Ascending aorta (tissue), 2 donors: ENCODE measurements at places on chromosomes 4 and X.

GRCh38 chr4:82799006-82799881, 648 bp upstream of the SCD5 start:
- no peak for DNase-seq

DNA sequence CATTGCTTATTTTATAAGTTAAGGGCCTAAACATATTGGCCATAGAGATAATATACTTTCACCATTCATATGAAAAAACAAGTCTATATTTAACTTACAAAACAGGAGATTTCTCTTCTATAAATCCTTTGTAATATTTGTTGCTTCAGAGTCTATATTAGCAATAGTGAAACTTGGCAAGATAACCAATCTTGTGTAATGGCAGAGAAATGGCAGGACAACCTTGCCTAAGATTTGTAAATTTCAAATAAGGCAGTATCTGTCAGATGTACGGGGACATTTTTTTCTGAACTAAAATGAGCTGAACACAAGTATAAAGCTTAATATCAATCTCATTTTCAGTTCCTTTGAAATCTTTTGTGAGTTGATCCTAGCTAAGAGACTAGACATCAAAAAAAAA, 17.8 kb upstream of the CPEB2 start:
- DNase-seq: no peak

GRCh38 chrX:13688384-13688957, 457 bp upstream of the RAB9A start:
- DNase-seq: no peak

- no peak for DNase-seq
Measured at GRCh38 chrX:127390316-127390715, 570.8 kb downstream of the PRR32 start.

DNA sequence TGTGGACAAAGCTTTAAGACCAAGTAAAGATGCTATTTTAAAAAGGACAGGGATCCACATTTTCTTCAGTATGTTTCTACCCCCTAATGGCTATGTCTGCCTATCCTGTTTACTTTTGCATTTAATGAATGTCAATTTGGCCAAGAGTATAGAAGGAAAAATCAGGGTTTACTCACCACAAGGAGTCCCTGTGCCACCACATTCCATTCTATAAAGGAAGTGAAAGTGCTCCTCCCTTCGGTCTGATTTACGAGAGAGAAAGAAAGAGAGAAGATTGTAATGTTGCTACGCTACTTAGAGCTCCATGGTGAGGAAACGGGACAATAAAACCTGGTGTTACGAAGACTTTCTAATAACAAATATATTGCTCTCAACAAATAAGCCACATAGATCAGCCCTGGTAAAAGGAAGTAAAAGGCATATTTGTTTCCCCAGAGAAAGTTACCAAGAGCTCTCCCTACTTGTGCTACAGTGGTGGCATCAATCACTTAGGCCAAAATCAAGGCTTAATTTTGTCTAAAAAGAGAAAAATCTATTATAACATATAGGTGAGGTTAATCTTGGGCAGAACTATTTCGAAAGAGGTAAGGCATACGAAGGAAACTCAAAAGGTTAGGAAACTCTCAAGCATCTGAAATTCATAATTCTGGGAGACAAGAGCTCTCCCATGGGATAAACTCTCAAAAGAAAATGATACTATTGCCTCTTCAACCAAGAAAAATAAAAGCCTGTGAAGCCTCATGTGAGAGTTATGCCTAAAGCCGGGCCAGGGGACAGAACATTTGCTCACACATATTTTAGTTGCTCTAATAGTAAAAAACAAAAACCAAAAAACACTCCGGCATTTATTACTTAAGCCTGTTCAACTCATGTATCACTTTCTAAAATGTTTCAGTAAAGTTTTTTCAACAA, 29.5 kb downstream of the TAPT1 start:
- no peak for DNase-seq

GRCh38 chrX:101550751-101551379, 518 bp downstream of the ARMCX1 start:
- DNase-seq: no peak

- no peak for DNase-seq
Measured at GRCh38 chr4:174999407-174999806, 81.2 kb downstream of the ADAM29 start.

- no peak for DNase-seq
Measured at GRCh38 chr4:72555377-72555831, 13.6 kb downstream of the ADAMTS3 start.

- DNase-seq: no peak
Measured at GRCh38 chrX:53421772-53422085, 725 bp downstream of the SMC1A start.

DNA sequence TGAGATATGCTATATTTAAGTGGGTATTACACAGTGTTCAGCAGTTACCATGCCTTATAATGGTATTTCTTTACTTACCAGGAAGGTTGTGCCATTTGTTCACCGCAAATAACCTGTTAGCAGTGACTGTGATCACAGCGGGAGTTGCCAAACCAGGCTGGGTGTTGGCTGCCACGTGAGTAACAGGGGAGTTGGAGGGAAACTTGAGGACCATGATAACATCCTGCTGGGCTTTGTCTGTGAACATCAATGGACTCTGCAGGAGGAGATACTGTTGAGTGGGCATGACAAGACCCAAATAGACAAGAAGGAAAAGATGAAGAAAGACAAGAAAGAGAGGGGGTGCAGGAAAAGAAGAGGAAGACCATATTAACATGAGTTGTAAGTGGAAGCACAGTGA, 242.9 kb downstream of the DCLK2 start:
- no peak for DNase-seq

DNA sequence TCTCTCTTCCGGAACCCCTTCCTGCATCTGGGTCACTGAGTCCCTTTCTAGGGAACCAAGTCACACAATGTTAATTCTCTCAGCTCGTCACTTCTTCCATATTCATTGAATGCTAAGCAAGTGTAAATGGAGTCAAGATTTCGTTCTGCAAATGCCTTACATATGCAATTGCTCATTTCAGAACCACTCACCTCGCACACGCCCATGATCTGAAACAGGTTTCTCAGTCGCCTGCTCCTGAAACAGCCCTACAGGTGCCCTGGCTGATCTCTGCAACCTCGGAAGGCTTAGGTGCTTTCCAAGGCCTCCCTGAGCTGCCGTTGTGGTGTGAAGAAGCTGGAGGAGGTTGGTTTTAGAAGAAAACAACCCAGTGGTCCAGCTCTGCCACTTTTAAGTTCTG, 100.8 kb upstream of the MSX1 start:
- DNase-seq: no peak

DNA sequence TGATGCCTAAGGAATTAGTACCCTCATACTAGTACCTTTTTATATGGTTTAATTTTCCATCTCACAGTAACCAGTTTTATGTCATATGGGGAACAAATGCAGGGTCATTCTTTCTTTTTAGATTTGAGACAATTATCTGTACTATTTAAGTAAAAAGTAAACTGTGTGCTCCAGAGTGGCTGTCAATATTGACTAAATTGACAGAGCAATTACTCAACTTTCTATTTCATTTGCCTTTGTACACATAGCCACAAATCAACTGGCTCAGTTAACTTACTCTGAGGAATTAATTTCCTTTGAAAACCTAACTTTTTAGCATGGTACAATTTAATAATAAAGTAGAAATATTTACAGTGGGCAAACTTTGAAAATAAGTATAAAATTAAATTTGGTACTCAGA, 28.5 kb upstream of the TEX13C start:
- no peak for DNase-seq

GRCh38 chr4:148116969-148117368, 325.2 kb downstream of the NR3C2 start:
- DNase-seq: no peak

DNA sequence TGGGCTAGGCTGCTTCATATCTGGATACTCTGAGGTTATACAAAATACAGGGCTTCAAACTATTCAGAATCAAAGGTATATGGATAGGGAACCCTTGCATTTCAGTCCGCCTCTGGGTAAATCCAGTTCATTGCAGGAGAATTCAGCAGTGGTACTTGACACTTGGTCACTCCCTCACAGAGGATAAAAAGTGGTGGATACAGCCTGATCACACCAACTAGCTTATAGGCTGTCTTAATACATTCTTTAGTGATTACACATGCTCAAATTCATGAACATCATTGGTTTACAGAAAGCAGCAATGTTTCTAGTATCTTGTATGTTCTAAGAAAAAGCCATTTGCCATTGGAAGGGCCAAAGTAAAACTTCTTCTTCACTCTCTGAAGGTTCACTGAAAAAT, 104.8 kb upstream of the PDE5A start:
- DNase-seq: no peak

GRCh38 chrX:13752646-13753045, 18.1 kb downstream of the OFD1 start:
- no peak for DNase-seq

- DNase-seq: no peak
Measured at GRCh38 chrX:23304881-23305280, 29.8 kb upstream of the PTCHD1 start.

DNA sequence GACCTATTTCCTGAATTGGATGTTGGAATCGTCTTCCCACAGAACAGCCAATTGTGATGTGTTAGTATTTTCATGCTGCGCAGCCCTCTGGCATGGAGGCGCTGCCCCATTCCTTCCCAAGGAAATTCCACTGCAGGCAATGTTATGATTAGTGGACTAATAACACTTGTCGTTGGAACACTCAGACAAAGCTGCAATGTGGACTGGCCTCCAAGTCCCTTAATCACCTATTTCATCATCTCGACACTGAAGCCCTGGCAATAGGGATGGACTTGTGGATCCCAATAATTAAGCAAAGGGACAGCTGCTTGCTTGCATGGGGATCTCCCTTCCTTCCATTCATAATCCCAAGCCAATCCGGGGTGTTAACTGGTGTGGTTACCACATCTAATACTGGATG, 78.8 kb upstream of the PLAC1 start:
- no peak for DNase-seq

GRCh38 chr4:183838987-183839712, 66.0 kb upstream of the STOX2 start:
- no peak for DNase-seq

DNA sequence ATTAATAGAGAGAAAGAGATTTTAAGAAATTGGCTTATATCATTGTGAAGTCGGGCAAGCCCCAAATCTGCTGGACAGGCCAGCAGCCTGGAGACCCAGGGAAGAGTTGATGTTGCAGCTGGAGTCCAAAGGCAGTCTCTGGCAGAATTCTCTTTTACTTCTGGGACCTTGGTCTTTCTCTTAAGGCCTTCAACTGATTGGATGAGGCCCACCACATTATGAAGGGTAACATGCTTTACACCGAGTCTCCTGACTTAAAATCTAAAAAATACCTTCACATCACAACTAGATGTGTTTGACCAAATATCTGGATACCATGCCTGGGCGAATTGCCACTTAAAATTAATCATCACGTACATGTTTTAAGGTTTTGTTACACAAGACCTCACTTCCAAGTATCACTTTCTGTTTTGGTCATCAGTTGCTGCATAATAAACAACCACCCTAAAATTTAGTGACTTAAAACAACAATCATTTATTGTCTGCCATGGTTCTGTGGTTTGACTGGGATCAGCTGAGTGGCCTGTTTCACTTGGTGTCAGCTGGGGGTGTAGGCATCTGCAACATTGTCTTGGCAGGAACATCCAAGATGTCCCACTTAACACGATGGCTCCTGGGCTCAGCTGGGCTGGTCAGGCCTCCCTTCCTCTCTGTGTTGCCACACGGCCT, 3.4 kb downstream of the CD38 start:
- no peak for DNase-seq

DNA sequence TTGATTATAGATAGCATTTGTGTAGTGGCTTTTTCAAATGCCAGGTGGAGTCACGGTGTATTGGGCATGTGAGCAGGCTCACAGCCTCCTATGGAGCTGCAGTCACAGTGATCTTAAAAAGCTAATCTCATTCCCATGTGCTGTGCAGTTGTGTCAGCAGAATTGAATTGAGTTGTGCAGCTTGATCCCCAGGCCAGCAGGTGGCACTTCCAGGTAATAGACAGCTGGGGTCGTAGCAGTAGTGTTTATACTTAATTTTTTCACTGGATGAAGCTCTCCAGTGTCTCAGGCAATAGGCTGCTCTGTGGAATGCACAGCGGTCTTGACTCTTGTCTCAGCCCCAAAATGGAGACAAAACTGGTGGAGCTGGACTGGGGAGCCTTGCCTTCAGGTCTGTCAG, 1028.1 kb downstream of the SH3BGRL start:
- no peak for DNase-seq

DNA sequence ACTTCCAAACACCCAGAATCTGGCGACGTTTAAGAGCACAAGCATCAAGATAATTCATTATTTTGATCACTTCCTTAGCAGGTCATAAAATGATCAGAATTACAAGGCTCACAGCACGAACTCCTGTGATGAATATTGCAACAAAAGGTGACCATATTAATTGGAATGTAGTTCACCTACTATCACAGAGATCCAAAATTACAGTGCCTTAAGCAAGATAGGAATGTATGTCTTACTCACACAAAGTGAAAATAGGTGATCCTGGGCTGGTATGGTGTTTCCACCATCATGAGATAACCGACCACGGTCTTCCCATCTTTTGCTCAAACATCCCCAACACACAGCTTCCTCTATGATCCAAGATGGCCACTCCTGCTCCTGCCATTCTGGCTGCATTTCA, 131.2 kb downstream of the SCFD2 start:
- DNase-seq: no peak

GRCh38 chr4:78483811-78484210, 67.8 kb upstream of the ANXA3 start:
- no peak for DNase-seq

DNA sequence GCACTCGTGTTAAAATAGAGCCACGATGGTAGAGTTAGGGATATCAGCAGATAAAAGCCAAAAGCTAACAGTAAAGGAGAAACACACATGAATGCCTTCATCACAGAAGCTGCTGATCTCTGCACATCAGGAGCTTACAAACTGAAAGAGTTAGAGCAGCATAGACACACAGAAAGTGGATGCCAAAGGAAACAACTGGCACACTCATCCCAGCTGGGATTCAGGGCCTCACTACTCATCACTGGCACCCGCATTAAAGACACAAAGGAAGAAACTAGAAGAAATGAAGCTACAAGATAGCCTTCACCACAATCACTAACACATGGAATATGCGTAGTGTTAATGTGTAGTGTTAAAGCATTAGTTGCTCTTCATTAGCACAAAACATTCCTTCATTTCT, 156.4 kb upstream of the TBL1X start:
- DNase-seq: no peak

GRCh38 chr4:156512622-156513021, 459.0 kb downstream of the PDGFC start:
- no peak for DNase-seq

GRCh38 chrX:106599411-106599810, 12.4 kb upstream of the RADX start:
- DNase-seq: no peak

GRCh38 chrX:136183917-136184316, 36.6 kb downstream of the FHL1 start:
- no peak for DNase-seq

DNA sequence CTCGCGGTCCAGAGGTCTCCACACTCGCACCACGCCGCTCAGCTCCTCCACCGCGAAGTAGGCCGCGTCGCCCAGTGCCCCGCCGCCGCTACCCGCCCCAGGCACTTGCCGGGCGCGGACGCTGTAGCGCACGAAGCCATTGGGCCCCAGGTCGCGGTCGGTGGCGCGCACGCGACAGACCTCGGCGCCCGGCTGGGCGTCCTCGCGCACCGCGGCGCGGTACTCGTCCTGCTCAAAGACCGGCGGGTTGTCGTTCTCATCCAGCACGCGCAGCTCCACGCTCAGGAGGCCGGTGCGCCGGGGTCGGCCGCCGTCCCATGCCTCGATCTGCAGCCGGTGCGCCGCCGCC, 1.4 kb downstream of the DCHS2 start:
- DNase-seq: no peak

- DNase-seq: no peak
Measured at GRCh38 chr4:56469489-56470210, 2.2 kb downstream of the SRP72 start.

GRCh38 chrX:66015152-66015831, 24.6 kb downstream of the VSIG4 start:
- DNase-seq: no peak
